ENCODE measurements at places on chromosomes 2 and 18.

GRCh38 chr18:44054514-44054913, 626.2 kb upstream of the SETBP1 start:
- no peak for DNase-seq

DNA sequence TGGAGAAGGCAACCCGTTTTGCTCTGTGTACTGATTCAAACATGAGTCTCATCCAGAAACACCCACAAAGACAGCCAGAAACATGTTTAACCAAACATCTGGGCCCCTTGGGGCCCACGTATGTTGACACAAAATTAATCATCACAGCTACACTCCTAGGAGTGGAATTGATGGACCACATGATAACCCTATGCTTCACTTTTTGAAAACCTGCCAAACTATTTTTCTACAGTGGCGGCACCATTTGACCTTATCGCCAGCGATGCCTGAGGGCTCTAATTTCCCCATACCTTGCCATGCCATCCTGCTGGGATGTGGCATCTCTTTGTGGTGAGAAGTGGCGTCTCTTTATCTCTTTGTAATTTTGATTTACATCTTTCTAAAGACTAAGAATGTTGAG, 38.5 kb downstream of the PSMG2 start:
- no peak for DNase-seq

- DNase-seq = no peak
Measured at GRCh38 chr2:120465701-120465988, 119.7 kb downstream of the INHBB start.

DNA sequence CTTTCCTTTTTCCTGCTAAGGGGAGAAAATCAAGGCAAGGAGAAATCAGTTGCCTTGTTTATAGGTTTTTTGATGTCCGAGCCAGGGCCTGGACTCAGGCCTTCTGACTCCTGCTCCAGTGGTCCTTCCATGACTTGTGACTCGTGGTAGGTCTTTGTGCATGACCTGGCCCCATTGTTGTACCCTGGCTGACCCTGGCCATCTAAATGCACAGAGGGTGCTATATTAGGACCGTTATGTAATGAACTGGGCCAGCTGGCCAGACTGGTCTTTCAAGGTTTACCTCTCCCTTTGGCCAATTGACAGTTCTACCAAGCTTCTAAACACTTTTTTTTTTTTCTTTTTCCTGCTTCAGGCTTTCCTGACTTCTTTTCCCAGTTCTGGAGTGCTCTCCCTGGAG, 81.1 kb downstream of the SETBP1 start:
- no peak for DNase-seq

GRCh38 chr2:215904101-215904500, 109.2 kb downstream of the MREG start:
- DNase-seq = no peak

DNA sequence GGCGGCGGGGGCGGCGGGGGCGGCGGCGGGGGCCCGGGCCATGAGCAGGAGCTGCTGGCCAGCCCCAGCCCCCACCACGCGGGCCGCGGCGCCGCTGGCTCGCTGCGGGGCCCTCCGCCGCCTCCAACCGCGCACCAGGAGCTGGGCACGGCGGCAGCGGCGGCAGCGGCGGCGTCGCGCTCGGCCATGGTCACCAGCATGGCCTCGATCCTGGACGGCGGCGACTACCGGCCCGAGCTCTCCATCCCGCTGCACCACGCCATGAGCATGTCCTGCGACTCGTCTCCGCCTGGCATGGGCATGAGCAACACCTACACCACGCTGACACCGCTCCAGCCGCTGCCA, 644 bp downstream of the ONECUT2 start:
- DNase-seq = no peak

DNA sequence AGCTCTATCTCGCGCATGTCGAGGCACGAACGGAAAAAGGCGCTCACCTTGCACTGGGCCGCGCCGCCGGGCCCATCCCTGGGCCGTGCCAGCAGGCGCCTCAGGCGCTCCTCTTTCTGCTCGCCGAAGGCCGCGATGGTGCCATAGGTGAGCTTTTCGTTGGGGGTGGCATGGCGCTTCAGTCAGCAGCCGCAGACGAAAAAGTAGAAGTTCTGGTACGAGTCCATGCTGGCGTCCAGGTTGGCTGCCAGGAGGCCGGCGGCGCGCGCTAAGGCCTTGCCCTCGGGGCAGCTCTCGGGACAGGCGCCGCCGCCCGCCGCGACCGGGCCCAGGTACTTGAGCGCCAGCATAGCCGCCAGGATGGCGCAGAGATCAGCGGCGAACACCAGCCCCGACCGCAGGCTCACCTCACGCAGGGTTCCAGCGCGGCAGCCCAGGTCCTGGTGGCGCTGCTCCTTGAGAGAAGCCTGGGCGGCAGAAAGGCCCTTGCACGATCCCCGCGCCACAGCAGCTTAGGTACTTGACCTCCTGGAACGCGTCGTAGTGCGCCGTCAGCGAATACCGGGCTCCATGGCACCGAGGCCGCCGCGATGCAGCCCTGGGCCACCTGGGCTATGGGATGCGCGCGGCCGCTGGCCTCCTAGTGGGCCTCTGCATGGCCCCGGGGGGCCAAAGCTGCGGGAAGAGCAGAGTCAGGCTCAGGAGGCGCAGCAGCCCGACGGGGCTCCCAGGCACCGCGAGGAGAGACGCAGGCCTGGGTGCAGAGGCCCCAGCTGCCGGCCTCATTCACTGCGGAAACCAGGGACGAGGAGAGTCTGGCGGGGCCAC, 12.8 kb downstream of the ALPG start:
- DNase-seq = no peak

GRCh38 chr2:106758901-106759497, 127.0 kb downstream of the ST6GAL2 start:
- no peak for DNase-seq

DNA sequence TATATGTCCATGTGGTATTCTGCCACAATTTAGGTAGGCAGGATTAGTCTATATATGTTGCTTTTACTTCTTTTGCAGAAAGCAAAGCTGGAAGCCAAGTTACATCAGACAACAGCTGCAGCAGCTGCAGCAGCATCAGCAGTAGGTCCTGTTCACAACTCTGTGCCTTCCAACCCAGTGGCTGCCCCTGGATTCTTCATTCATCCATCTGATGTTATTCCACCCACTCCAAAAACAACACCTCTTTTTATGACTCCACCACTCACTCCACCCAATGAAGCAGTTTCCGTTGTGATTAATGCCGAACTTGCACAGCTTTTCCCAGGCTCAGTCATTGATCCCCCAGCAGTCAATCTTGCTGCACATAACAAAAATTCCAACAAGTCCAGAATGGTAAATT, 107.6 kb downstream of the BIRC6 start:
- no peak for DNase-seq

DNA sequence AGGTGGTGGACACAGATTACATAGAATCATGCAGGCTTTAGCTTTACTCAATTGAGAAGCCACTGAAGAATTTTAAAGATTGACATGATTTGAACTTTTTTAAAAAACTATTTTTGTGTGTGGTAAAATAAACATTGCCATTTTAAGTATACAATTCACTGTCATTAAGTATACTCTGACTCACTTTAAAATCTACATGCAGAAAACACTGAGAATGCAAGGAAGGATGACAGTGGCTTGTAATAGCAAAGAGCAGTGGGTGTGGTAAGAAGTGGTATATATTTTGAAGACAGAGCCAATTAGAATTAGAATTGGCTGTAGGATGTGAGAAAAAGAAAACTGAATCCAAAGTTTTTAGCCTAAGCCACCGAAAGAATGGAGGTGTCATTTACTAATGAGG, 14.9 kb downstream of the TRMT61B start:
- DNase-seq = no peak

- no peak for DNase-seq
Measured at GRCh38 chr2:152051436-152051835, 47.4 kb downstream of the CACNB4 start.

- no peak for DNase-seq
Measured at GRCh38 chr2:96251721-96252292, 14.0 kb downstream of the TMEM127 start.

DNA sequence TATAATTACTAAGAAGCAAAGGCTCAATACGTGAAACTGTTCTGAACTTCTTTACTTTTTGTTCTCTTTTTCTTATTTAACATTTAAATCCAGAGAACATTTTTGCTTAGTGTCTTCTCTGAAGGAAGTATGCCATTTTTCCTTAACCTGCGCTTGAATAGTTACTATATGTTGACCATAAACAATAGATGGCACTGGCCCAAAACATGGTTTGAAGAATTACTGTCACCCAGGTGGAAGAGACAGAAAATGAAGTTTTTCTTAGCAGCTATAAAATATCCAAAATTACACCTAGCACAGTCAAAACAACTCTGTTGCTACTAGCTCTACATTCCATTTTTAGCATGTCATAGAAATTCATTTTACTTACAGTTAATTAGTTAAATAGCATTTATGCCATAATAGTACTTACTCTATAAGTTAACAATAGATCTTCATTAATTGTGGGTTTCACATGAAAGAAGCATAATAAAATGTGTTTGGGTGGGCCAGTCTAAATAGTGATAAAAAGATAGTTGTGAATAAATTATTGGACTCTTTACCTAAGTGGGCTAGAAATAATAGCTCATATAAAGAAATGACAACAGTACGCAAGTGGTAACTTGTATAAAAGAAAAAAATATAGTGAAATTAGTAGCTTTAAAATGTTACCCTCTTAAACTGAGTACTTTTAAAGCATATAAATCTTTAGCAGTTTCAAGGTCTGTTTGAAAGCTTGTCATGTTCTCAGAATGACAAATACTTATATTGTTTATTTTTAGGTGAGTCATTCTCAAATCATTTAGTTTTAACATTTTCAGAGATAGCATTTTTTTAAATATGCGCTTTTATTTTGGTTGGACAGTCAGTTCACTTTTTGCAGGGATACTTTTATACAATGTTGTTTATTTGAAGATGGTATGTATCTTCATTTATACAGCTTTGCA, 3.7 kb downstream of the ETAA1 start:
- no peak for DNase-seq

DNA sequence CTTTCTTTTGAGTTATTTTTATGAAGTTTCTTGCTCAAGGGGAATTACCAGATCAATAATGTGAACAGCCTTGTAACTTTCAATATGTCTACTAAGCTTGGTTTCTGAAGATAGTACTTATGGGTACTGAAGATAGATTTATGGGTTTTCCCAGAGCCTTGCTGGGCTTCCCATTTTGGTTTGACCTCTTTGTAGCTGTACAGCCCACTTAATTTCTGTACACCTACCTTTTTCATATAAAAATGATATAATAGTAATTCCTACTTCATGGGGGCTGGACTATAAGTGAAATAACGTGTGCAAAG, 22.2 kb downstream of the IL1R2 start:
- no peak for DNase-seq

DNA sequence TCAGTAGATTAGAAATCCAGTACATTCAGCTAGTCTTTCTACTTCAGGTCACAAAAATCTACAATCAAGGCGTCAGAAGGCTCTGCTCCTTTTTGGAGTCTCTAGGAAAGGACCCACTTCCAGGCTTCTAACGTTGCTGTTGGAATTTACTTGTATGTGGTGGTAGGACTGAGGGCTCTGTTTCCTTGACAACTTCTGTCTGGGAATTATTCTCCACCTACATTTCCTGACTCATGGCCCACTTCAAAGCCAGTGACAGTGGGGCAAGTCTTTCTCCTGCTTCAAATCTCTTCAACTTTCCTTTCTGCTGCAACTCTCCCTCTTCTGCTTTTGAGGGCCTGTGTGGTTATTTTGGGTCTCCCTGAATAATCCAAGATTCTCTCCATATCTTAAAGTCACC, 10.4 kb upstream of the TMX3 start:
- no peak for DNase-seq

DNA sequence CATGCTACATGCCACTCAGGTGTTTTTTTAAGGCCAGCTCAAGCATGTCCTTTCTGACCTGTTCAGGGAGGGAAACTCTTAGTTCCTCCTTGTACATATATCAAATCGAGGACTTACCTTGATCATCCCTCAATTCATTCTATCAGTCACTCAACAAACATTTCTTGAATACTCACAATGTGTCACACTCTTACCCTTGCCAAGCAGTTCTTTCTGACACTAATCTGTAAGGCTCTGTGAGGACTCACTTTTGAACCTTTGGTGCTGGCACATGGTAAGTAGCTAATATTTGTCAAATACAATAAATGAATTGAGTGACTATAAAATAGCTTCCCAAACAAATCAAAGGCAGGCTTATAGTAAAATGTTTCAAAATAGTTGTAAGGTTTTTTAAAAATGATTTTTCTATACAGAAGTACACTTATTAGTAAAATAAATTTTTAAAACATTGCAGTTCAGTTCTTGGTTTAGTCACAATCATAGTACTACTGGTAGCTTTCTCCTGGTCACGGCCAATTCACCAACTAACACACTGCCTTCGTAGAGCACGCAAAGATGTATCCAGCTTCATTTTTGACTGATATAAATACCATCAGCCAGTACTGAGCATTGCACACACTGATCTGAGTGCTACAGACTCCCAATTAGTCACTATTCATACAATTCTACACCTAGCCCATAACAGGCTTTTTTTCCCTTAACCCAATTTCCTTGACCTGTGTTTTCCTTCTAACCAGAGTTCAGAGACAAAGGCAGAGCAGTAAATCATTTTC, 50.9 kb downstream of the ZEB2 start:
- no peak for DNase-seq

DNA sequence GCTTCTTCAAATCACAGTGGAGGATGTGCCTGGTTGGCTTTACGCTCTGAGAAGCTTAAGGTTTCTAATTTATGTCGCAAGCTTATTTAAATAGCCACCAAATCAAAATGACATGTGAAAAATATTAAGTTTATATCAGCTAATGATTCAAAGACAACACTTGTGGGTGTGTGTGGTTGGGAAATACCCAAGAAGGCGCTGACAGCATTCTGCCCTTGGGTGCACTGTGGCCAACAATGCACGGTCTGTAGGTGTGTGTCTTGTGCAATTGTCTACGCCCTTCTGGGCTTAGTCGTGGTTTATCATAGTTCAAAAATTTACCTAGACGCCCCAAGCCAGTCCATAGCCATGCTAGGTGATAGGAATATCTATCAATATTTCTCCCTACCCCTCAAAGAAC, 60.9 kb downstream of the KCTD1 start:
- no peak for DNase-seq

GRCh38 chr2:74544634-74545033, 9.1 kb downstream of the LOXL3 start:
- DNase-seq = no peak

DNA sequence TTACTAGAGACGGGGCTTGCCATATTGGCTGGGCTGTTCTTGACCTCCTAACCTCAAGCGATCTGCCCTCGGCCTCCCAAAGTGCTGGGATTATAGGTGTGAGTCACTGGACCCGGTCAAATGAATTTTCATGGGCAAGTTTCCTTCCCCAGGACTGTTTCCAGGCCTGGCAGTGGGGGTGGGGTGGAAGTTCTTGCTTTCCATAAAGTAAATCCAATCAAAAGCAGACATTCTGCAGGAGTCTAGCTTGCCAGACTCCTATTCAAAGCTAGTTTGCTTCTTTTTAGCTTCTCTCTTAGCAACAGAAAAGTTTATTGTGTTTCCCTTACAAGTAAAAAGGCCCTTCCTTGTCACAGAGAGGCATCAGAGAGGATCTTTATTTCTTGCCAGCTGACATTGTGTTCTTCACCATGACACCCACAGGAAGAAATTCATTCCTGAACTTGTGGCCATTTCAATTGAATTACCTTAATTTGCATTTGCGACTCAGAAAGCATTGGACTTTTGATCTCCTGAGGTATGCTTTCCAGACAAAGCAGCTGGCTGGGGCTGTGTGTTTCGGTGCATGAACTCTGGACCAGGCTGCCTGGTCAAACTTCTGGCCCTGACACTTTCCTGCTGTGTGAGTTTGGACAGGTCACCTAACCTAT, 37.9 kb downstream of the LYPD1 start:
- no peak for DNase-seq

- DNase-seq = no peak
Measured at GRCh38 chr2:198376677-198377076, 572.3 kb downstream of the PLCL1 start.

- no peak for DNase-seq
Measured at GRCh38 chr2:8851811-8852560, 14.6 kb upstream of the KIDINS220 start.

Data from Kasumi-1 (cell line).